ENCODE measurements at places on chromosomes 6 and 20. TPM values are rescaled to one million over a fixed set of nuclear protein-coding genes. Genes with fewer than 3 reads are reported as not detected.

APCDD1L gene
- total RNA-seq = 1.5 TPM

PPP1R14C gene
- 94.6 TPM for total RNA-seq

ECT2L gene
- total RNA-seq = not detected

PPIL6 gene
- 2.0 TPM for total RNA-seq

GABRR2 gene
- total RNA-seq = not detected

TRIM10 gene
- total RNA-seq = not detected

ZNF165 gene
- total RNA-seq = 2.5 TPM

VWA7 gene
- total RNA-seq = 1.6 TPM

RIPOR3 gene
- total RNA-seq = 0.56 TPM
